CD4-positive, alpha-beta T cell treated with Interleukin-6 at 100 ng/mL for 8 hours (primary cell): ENCODE measurements at places on chromosomes 2 and 18.
A peak's percentile ranks its signal among the peaks of the same experiment; 100 is the strongest.

- DNase-seq: no peak
These were observed 48.7 kb upstream of the OTOF start for GRCh38 chr2:26526589-26526988.

GRCh38 chr2:181300600-181301291 lies 156.4 kb upstream of the ITGA4 start:
- peak; percentile 75 for DNase-seq

- DNase-seq: no peak
These were observed 124.6 kb downstream of the SOCS6 start for GRCh38 chr18:70413455-70413854.

GRCh38 chr2:217162533-217162932 lies 302.7 kb upstream of the TNP1 start:
- DNase-seq: no peak

DNA sequence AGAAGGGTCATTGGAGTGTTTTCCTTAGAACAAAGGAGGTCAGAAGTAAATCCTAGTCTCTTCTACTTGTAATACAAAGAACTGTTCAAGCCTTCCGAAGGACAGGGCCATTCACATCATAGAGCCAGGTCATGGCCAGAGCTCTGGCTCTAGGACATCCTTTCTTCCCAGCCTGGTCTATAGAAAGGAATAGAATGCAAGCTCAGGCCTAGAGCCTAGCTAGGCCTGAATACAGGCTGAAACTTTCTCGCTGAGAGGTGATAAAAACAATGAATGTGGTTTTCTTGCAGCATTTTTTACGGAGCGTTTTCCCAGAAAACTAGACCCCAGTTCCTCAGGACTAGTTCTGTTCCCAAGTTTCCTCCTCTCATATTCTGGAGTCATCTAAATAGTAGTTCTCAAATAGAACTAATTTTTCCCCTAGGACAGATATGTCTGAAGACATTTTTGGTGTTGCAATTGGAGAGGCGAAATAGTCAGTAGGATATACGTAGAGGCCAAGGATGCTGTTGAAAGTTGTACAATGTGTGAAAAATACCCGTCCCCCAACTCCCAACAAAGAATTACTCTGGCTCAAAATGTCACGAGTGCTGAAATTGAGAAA lies 6.8 kb downstream of the UGT1A6 start:
- no peak for DNase-seq

DNA sequence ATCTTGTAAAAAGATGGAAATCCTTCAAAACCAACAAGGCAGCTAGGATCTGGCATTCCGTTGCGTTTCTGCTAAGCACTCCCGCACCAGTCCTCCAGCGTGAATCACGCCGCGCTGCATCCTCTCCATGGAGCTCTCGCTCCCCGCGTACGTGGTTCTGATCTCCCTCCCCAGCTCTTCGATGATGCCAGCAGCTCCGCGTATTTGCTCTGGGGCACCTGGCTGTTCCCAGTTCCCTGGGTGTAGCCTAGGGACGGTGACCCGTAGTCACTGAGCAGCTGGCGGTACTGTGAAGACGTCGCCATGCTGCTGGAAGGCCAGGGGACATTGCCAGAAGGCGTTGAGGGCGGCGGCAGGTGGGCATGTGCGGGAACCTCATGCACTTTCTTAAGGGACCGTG lies 407.5 kb downstream of the RNF144A start:
- no peak for DNase-seq

DNA sequence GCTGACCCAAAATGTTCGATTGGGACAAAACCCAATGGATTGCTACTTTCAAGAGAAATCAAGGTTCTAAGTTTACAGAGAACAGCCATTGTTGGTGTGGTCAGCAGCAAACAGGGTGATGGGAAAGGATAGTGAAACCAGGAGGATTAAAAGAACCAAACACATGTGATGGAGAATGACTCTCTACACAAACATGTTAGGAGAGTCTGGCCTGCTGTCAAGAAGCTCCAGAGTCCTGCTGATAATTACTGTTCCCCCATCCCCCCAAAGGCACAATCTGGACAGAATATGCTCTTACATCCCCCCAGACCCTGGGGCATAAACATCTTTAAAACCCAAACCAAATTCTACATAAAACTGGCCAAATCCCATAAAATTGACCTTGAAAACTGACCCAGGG lies 32.0 kb upstream of the ACYP2 start:
- no peak for DNase-seq

GRCh38 chr2:127951026-127951425 lies 65.3 kb upstream of the AMMECR1L start:
- no peak for DNase-seq

GRCh38 chr18:5461041-5461440 lies 82.8 kb downstream of the EPB41L3 start:
- DNase-seq: no peak

- DNase-seq: no peak
These were observed 253.4 kb downstream of the TMX3 start for GRCh38 chr18:68461481-68462018.

DNA sequence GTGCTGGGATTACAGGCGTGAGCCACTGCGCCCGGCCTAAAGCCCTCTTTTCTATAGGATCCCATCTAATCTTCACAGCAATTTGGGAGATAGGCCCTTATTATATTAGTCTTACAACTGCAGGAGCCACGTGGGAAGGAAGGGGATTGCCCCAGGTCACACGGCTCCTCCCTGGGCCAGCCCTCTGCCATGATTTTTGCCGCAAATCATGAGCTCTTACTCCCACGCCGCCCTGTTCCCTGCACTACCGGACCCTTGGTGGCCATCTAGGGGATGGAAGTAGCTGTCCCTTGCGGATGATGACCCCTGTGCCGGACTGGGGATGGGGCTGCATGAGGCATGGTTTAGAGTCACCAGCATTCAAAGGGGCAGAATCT lies 28.4 kb upstream of the PTMA start:
- no peak for DNase-seq

GRCh38 chr2:60840880-60841279 lies 40.5 kb upstream of the REL start:
- no peak for DNase-seq

DNA sequence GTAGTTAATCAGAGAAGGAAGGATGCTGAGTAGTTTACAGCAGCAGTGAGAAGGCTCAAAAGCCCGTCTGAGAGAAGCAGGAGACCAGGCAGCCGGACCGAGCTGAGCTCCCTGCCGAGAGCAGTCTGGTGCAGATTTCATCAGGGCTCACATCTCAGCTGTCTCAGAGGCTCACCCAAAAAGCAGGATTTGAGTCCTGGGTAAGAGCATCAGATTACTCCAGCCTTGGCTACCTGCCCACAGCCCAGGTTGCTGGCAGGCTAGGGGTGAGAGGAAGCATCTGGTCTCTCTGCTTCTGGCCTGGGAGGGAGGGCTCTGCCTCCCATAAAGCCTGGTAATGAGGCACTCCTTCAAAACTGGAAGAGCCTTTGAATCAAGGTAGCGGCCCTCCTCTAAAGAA lies 140.5 kb downstream of the ST6GAL2 start:
- DNase-seq: no peak

- DNase-seq: no peak
These were observed 1.1 kb downstream of the HOXD3 start for GRCh38 chr2:176158186-176158591.

DNA sequence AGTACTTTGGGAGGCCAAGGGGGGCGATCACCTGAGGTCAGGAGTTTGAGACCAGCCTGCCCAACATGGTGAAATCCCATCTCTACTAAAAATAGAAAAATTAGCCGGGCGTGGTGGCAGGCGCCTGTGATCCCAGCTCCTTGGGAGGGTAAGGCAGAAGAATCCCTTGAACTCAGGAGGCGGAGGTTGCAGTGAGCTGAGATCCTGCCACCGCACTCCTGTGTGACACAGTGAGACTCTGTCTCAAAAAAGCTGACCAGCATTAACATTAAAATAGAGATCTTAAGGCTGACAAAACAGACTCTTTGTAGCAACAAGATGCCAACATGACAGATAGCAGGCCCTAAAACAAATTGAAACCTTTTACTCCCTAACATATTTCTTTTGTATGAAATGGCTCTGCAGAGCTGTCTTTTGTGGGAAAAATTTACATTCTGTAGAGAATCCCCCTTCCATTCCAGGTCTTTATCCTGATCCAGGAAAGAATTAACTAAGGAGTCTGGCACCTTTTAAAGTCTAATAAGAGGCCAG lies 213.9 kb downstream of the RAB3GAP1 start:
- DNase-seq: no peak

GRCh38 chr2:181992776-181993175 lies 7.1 kb downstream of the PPP1R1C start:
- DNase-seq: no peak

GRCh38 chr18:2654928-2655177 lies 673 bp upstream of the SMCHD1 start:
- peak; percentile 68 for DNase-seq

DNA sequence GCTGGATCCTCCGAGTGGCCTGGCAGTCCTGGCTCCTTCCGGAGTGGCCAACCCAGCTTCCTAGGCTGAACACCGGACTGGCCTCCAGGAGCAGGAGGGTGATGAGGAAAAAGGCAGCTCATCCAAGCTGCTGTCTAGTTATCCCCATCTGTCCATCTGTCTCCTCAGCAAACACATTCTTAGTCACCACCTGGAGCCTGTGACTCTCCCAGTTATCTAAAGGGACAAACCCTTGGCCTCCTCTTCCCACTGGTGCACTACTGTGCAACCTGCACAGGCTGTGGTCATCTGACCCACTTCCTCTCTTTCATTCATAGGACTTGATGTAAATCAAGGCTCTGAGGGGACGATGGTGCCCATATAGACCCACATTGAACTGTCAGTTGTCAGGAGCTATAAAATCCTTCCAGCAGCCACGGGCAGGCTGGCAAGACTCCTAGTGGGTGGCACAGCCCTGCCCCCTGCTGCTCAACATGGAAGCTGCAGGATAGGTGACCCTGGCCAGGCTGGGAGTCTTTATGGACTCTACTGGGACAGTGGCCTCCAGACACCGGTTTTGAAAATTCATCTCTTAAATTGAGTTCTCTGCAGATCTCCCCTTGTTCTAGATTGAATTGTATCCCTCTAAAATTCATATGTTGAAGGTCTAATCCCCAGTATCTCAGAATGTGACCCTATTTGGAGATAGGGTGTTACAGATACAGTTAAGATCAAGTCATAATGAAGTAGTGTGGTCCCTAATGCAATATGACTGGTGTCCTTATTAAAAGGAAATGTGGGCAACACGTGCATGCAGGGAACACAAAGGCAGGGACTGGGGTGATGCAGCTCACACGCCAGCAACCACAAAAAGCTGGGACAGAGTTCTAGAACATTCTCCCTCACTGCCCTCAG lies 29.3 kb upstream of the DUSP2 start:
- DNase-seq: peak; percentile 82

DNA sequence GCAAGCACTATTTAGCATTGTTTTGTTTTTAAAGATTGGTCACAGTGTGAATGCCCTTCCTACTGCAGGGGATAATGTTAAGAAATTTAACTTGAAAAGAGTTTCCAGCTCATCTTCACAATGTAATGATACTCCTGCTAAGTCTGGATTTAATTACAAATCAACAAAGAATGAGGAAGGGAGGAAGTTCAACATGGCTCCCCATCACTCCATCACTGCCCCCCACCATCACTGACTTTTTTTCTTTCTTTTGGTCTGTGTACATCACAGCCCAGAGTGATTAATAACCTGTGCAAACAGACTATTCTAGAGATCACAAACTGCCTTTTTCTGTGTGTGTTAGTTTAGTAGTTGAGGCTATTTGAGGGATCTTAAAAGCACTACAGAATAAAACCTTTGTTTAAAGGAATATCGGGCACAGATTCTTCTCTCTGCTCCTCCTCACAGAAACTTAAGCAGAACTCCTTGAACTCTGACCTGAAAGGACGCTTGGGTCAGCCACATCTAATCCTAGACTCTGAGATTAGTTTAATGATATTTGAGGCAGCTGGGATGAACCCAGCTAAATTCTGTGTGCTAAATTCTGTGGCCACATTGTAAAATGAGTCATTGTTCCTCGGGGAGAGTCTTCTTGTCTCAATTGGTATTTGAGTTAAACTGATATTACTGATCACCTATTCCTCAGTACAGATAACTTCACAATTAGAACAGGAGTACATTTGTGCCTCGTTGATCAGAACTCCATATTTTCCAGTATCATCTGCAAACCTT lies 47.8 kb downstream of the SATB2 start:
- no peak for DNase-seq

DNA sequence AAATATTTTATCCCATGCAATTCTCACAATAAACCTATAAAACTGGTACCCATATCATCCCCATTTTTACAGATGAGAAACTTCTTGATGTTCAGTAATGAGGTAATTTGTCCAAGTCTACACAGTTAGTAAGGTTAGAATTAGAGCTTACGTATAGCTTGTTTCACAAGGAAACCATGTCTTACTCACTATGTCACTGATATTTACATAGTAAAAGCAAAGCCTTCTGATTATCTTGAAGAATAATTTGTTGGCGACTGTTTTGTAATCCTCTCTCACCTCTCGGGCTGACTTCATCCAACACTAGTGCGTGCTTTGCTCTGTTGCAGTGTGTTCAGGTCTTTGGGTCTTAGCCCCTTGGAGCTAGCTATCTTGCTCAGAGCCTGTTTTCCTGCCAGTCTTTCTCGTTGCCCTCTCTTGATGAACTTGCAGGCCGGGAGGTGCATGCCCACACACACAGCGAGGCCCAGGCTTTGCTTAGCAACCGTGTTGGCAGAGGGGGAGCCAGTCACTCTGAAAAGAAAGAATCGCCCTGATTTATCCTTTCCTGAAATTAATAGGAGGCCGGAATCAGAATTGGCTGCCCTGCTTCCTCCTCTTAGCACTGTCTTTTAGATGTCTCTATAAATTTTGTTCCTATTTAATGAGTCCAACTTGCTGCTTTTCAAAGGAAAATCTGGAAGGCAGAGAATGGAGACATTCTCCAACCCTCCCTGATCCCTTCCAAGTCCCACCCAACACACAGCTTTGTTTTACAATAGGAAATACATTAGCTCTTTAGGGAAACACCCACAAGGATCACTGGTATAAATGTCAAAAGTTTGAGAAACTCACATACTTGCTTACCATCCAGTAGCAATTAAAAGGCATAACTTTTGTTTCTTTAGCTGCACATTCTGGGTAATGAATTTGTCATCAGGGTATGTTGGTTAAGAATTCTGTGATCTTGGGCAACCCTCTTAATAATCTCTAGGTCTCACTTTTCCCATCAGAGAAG lies 97.6 kb upstream of the SEC11C start:
- DNase-seq: no peak

GRCh38 chr2:136189221-136189782 lies 71.4 kb upstream of the CXCR4 start:
- DNase-seq: no peak
